ENCODE measurements at places on chromosomes 7 and 10.

- no peak for DNase-seq
Measured at GRCh38 chr7:155803418-155804376, 8.6 kb downstream of the SHH start.

DNA sequence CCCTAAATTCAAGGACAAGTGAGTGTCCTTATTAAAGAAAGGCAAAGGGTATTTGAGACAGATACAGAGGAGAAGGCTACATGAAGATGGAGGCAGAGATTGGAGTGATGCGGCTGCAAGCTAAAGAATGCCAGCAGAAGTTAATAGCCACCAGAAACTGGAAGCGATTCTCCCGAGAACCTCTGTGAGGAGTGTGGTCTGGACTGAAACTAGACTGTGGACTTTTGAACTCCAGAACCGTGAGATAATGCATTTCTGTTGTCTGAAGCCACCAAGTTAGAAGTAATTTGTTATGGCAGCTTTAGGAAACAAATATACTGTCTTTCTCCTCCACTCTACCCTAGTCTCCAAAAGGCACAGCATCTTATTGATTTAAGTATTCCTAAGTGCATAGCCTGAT is 80.3 kb upstream of the CREB5 start:
- DNase-seq, result no peak

- DNase-seq, result no peak
Measured at GRCh38 chr10:50470345-50470744, 153.4 kb downstream of the SGMS1 start.

GRCh38 chr7:79531905-79532664 is 78.6 kb upstream of the MAGI2 start:
- no peak for DNase-seq

GRCh38 chr10:123297175-123297574 is 143.0 kb downstream of the BUB3 start:
- no peak for DNase-seq

DNA sequence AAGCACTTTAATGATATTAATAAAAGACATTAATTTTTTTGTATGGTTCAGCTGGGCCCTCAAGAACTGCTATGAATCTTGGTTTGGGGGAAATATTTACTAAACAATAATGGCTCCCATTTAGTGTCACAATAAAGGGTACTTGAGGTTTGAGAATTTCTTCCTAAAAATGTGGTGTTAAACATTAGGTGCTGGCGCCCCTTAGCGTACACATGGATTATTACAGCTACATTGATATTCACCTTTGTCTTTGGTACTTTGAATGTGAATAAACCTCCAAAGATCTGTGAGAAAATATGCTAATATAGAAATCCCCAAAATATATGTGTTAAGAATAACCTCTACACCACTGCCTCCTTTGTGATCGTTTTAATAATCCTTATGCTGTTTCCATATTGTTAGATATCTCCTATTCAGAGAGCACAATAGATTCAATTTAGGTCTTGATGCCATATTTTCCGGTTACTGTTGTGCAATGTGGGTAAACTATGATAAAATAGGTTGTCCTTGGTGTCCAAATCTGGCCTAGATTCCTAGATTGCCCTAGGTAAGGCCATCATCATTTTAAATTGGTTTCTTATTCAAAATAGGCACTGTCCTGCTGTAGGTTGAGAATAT is 161.8 kb upstream of the CACNA2D1 start:
- no peak for DNase-seq

GRCh38 chr7:128785738-128786137 is 6.0 kb upstream of the CCDC136 start:
- no peak for DNase-seq

- no peak for DNase-seq
Measured at GRCh38 chr7:23542752-23543151, 11.0 kb upstream of the TRA2A start.

DNA sequence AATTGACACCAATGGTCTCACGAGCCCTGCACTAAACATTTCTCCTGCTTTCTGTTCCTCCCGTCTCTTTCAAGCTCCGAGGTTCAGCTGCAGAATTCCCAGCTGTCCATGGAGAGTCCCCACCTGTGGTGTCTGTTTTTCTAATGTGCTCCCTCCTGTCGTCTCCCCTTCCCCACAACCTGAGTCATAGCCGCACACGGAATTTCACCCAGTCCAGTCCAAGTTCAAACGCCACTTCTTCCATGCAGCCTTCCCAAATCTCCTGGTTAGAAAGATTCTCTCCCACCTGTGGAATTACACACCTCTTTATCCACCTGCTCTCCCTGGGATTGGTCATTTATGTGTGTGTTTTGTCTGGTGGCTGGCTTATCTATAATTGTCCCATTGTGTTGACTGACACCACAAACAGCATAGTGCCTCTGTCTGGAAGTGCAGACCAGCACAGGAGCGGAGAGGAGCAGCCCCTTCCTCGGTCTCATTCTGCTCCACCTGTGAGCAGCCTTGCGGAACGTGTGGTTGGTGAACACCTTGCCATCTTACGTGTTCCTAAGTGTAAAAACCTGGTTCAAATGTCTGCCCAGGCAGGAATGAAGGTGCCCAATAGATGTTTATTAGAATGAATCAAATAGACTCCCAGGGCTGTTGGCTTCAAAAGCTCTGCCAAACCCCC is 3.3 kb upstream of the DIP2C start:
- no peak for DNase-seq

DNA sequence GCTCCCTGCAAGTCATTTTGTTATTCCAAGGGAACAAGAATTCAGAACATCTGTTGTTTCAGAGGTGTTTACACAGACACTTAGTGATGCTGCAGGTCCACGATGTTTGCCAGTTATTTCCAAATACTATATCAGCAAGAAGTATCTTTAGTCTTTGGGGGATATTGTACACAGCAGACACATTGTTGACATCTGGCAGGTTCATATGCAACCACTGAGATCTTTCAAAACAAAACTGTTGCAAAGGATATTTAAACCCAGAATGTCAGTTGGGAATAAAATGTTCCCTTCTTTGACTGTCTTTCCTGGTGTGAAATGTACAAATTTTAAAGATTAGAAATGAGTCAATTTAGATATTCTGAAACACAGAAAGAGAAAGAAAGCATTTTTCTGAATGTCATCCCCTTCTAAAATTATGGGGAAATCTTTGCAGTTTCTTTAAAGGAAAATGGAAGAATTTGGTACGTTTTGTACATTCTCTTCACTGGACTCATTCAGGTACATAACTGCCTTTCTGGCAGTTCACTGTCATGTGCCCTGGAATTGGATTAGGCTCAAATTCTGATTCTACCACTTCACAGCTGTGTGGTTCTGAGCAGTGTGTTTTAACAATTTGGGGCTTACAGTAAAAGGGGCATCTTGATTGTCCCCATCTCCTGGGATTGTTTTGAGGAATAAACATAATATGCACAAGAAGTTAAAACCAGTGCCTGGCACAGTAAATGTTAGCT is 40.3 kb upstream of the CELF2 start:
- no peak for DNase-seq

DNA sequence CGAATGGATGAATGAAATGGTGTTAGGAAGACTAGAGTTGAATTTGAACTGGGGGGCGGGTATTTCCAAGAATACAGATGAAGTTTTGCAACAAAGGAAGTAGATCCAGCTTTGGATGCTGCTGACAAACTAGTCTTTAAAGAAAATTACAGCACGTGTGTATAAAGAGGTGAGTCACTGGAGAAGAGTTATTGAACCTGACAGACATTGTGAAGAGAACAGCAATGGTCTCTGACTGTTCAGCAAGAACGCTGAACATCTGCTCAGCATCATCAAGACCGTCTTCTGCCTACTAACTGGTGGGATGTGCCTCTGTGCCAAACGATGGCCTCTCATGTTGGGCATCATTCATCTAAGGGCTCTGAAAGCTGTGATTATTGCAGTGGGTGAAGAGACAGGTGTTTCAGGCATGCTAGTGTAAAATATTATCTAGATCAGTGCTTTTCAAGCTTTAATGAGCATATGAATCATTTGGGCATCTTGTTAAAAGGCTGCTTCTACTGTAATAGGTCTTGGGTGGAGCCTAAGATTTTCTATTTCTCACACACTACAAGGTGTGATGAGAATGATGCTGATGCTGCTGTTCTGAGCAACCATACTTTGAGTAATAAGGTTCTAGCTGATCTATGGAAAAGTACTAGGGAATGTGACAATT is 291.3 kb downstream of the PTEN start:
- DNase-seq, result no peak

DNA sequence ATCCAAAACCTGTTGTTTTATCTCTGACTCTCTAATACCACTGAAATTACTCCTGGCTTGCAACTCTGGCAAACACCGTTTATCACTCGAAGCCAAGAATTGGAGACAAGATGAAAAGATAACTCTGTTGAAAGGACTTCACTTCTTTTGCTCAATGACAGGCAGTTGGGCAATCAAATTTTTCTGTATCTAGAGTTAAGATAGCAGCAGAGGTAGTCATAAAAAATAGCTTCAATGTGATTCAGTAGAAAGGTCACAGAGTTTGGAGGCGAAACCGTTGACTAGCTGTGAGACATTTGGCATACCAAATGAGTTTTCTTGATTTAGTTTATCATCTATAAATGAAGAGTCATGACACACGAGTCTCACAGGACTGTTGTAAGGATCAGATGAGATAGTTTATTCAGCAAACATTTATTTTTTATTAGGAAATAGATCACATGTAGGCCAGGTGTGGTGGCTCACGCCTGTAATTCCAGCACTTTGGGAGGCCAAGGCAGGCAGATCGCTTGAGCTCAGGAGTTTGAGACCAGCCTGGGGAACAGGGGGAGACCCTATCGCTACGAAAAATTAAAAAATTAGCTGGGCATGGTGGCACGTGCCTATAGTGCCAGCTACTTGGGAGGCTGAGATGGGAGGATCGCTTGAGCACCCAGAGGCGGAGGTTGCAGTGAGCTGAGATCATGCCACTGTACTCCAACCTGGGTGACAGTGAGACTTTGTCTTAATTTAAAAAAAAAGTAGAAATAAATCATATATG is 23.6 kb downstream of the AKR1B1 start:
- DNase-seq, result no peak

GRCh38 chr7:85119934-85120333 is 66.9 kb downstream of the SEMA3D start:
- DNase-seq, result no peak

- DNase-seq, result no peak
Measured at GRCh38 chr10:55283031-55283430, 482.0 kb upstream of the PCDH15 start.

- no peak for DNase-seq
Measured at GRCh38 chr10:93073539-93074146, at the start of gene CYP26A1. TSS of gene CYP26A1 (plus strand) at chr10:93073893. CDS start at chr10:93073935, 42 bp downstream.

DNA sequence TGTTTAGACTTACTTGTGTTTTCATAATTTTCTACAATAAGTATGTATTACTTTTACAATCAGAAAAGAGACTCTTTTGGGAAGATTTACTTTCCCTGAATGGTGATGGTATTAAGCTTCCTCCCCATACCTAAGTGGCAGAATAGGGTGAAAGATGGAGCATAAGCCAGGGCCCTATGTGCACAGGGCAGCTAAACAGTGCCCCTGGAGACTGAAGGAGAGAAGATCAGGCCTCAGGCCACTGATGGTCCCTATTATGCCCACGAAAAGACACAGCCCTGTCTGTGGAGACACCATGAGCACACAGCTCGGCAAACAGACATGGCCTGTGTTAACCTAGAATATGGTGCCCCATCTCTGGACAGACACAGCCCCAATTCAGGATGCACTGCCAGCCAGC is 139.4 kb downstream of the OAT start:
- no peak for DNase-seq

- DNase-seq, result no peak
Measured at GRCh38 chr7:88208521-88208920, 11.3 kb downstream of the SRI start.

- no peak for DNase-seq
Measured at GRCh38 chr10:51052163-51052562, 22.1 kb upstream of the PRKG1 start.

DNA sequence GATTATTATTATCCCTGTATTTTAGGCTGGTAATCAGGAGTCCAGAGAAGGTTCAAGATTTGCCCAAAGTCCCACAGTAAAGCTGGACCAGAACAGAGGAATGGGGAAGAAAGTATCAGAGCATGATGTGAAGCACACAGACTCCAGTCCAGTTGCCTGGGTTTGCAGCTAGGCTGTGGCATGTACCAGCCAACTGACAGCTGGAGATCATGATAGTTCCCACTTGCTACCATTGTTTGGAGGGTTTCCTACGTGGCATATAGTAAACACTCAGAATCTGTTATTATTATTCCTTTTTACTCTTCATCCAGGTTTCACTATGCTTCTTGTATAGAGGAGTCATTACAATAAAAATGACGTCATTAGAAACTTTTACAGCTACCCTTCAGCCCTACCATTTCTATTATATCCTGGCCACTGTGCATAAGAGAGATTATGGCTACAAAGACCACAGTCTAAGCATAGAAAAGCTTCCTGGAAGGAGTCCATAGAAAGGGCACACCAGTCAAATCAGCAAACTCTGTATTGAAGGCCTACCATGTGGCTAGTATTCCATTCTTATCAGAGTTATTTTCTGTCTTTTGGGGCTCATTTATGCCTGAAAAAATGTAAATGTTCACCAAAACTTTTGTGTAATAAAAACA is 66.6 kb downstream of the MTPN start:
- DNase-seq, result no peak

GRCh38 chr7:55520426-55521140 is 51.7 kb downstream of the VOPP1 start:
- DNase-seq, result no peak

DNA sequence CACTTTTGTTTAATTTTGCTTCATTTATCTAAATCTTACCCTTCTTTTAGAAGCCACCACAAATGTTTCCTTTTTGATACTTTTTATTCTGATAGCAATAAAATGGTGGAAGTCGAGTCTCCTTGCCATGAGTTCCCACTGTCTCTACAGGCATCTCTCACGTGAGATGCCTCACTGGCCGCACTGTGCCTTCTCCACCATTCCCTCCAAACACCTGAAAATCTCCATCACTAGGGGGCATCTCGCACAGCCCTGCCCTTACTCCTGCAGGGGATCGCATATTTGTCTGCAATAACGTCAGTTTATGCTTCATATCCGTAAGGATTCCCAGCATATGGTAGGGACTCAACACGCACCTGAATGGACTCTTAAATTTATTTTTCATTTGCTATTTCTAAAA is 56.3 kb upstream of the NCAPG2 start:
- no peak for DNase-seq

- no peak for DNase-seq
Measured at GRCh38 chr7:98771941-98772603, 97.7 kb downstream of the TMEM130 start.

DNA sequence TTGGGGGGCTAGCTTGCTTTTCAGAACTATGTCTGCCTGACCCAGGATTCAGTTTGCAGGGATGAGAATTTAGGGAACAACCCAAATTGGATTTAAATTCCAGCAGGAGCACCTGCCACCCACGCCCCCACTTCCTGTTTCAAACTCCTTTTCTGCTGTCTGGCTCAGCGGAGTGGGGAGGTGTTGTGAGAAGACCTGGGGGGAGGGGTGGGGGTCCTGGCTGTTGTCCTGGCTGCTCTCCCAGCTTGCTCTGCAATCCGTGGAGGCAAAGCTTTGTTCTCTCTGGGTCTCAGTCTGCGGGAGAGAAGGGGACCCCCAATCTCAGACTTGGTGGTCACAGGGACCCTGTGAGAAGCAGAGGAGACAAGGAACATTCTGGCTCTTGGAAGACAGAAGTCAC is 799 bp downstream of the KCNK18 start:
- no peak for DNase-seq

- DNase-seq, result no peak
Measured at GRCh38 chr10:102274062-102274461, 28.7 kb downstream of the GBF1 start.

All from stimulated activated CD8-positive, alpha-beta memory T cell treated with anti-CD3 and anti-CD28 coated beads, Interleukin-4, amount 100 ng/mL, for 1 hour (primary cell).